ENCODE measurements at places on chromosomes 3 and 15.

DNA sequence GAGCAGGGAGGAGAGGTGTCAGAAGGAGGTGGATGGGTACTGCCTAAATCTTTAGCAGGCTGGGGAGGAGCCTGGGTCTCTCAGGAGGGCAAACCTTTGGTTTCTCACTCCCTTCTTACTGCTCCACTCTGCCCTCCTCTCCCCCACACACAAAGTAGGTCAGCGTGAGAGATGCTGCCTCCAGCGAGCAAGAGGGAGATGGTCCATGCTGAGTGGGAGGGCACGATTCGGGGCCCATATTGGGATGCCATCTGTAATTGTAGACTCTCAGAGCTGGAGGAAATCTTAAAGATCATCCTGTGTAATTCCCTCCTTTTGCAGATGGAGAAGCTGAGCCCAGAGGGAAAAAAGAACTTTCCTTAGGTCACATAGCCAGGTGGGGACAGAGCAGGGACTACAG, 34.2 kb upstream of the SYN2 start:
- no peak for DNase-seq

- no peak for DNase-seq
These were observed 53.1 kb downstream of the CACNA2D2 start for GRCh38 chr3:50450209-50450921.

DNA sequence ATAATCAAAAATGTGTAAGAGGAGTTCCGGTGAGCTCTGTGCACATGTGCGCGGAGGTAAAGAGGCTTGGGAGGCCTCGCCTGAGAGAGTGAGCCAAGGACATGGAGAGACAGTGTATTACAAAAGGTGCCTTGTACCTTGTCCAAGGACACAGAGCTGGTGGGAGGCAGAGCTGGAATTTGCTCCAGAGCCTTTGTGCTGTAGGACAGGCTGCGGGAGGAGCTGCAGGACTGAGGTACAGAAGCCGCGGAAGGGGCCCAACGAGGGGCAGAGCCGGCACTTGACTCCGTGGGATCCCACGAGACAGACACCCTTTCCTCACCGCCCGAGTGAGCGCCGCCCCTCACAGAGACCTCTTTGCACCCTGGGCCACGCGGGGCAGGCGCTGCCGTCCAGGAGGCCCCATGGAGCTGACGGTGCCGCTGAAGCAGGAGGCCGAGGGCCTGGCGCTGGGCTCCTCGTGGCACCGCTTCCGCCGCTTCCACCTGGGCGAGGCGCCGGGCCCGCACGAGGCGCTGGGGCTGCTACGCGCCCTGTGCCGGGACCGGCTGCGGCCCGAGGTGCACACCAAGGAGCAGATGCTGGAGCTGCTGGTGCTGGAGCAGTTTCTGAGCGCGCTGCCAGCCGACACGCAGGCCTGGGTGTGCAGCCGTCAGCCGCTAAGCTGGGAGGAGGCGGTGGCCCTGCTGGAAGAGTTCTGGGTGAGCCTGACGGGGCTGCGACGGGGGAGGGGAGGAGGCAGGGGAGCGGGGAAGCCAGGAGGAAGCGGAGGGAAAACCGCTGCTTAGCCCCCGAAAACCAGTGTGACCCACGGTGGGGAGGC, 68.7 kb downstream of the SLTM start:
- DNase-seq: peak; percentile 80

GRCh38 chr15:62404194-62404985, 239.3 kb upstream of the C2CD4B start:
- DNase-seq: no peak

DNA sequence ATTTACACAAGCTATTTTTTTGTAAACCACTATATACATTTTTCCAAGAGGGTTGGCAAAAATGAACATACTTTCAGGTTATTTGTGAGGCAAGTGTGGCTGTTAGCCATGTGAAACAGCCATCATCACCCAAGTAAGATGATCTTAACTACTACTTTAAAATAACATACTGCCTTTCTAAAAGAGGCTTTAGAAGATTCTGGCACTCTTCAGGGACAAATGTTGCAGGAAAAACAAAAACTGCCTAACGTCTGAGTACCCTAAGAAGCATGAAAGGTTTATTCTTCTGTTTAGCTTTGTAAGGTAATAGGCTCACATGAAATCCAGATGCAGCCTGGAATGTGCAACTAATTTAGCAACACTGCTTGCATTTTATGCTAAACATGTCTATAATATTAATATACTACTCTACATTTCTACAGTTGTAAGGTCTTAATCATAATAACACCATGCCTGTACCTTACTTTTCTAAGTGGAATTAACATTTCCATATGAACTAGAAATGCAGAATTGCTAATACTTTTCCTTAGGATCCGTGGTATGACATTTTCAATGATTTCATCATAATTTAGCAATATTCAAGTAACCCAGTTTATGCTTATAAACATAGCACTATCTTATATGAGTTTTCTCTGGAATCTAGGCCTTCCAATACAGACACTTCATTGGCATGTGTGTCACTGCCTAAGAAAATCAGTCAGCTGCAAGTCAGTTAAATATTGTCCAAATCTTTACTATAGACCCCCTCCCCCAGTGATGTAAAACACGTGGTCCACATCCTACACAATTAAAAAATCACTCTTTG, 4.5 kb upstream of the LSAMP start:
- DNase-seq: no peak

DNA sequence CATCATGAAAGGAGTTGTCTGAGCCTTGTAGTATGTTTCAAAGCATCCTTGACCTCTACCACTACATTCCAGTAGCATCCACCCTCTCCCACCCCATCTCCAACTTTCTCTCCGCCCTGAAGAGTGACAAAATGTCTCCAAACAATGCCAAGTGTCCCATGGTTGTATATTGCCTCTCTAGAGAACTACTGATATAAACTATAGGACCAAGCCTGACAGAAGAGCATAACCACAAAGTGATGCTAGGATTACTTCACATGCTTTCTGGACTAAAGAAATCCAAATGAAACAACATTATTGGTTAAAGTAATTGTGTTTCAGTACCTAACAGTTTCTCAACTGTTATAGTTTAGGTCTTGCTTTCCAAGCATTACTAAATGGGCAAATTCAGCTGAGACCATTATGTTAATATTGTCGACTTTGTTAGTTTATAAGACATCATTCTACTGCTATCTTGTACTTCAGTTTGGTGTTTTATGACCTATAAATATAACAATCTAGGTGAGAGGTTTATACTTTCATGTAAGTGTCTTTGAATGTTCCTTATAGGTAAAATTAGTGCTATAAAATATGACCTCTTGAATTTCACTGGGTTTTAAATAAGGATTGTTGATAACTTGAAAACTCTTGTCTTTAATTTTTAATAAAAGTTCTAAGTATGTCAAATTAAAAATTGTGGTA, 117.4 kb downstream of the SUCNR1 start:
- no peak for DNase-seq

- DNase-seq: peak; percentile 50
These were observed 187.0 kb downstream of the UBE3A start for GRCh38 chr15:25251700-25252390.

Measured in left forelimb (tissue), 1 donor.